ENCODE measurements at places on chromosomes 6 and 20.

DNA sequence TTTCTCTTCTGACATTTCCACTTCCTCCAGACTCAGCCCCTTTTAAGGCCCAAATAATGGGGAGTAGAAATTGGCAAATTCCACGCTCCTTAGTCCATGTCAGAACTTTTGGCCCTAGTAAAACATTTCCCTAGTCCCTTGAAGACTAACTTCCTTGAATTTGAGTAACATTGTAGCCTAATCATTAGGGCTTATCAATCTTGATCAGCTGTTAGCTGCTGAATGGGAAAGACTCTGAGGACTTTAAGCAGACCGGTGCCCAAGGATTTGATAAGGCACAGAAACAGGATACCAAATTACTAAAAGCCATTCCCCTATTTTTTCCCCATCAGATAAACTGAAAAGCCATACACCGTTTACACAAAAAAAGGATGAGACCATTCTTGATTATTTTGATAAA is 37.0 kb upstream of the ECI2 start:
- DNase-seq: no peak

DNA sequence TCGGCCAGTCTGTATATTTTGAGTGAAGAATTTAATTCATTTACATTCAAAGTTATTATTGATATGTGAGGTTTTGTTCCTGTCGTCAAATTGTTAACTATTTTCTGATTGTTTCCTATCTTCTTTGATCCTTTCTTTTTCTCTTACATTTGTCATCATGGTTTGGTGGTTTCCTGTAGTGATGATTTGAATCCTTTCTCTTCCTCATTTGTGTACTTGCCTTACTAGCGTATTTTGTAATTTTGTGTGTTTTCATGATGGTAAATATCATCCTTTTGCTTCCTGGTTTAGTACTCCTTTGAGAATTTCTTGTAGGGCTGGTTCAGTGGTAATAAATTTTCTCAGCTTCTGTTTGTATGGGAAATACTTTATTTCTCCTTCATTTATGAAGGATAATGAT is 151.7 kb upstream of the CEP162 start:
- DNase-seq: no peak

- DNase-seq: no peak
Observed at GRCh38 chr6:133291671-133292070, 50.5 kb downstream of the EYA4 start.

DNA sequence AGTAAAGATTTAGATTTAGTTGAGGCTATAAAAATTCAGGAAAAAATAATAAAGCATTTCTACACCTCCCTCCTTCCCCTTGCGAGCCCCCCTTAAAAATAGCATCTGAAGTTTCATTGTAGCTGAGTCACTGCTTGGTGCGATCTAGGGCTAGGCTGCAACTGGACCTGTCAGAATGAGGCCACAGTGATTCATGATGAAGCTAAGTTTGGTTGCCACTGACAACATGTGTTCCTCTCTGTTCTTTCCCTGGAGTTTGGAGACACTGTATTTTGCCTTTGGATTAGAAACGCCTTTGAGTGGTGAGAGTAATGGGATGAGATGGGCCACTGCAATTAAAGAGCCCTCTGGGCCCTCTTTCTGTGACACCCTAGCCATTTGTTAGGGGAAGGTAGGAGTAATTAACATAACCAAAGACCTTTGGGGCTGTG is 334.1 kb downstream of the NRN1 start:
- DNase-seq: no peak

DNA sequence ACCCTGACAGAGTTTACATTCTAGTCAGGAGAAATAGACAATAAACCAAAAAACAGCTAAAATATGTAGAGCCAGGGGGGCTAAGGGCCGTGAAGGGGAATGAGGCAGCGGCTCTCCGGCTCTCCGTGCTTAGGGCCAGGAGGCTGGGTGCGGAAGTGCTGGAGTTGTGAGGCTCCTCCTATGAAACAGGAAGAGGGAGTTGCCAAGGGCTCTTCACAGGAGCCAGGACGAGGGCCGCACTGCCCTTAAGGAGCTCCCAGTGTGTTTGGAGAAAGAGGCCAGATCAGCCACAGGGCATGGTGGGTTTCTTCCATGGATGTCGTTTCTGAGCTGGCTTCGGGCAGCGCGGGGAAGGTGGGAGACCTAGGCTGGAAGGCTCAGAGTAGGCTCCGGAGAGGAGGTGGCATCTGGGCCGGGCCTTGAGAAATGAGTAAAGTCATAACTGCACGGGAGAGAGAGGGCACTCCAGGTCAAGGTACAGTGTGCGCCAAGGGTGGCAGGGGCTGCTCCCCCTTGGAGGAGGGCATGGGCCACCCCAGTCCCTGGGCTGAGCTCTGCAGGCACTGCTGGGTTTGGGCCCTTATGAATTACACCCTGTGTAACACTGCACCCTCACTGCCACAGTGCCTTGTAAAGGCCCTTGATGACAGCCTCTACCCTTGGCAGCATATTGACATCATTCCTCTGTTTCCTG is 20.8 kb upstream of the MLN start:
- no peak for DNase-seq

DNA sequence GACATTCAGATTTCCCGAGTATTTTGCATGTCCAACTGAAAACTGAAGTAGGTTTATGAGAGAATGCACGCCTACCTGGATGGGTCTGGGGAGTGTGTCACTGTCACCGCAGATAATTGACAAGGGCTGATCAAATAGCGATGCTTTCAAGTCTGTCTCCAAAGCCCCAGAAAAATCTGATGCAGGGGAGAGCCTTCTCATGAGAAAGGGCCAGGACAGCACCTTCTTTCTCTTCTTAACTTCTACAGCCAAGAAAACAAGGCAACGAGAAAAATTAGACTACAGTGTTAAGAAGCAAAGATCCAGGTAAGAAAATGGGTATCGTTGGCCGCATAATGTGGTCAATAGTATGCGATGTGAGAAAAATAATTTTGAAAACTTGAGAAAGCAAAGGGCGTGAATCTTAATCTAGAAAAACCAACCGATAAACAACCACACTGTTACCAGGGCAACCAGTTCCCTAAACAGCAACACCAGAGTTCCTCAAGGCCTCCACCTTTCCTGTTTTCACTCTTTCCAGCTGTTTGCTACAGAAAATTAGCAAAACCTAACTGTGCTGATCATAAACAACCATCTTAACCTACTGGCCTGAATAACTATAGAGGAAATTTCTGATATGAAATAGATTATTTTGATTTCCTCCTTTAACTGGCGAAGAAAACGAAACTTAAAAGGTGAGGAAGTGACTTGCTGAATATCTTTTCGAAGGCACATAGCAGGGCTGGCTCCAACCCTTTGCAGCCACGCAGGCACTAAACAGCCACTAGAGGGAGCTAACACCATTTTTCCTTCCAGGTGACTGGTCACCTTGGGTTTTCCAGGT is 2.6 kb downstream of the TAGAP start:
- peak; percentile 5 for DNase-seq

GRCh38 chr6:80543598-80544222 is 437.2 kb downstream of the BCKDHB start:
- DNase-seq: no peak

DNA sequence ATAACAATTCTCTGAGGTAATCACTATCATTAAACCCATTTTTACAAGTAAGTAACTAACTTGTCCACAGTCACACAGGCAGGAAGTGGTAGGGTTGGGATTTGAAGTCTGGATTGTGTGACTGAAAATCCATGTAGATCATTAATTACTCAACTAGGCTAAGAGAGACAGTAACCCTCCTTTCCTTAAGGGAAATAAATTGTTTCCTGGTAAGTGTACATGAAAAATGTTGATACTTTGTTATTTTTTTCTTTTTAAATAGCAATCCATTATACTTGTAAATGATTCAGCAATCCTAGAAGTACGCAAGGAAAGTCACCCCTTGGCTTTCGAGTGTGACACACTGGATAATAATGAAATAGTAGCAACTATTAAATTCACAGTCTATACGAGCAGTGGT is 11.6 kb downstream of the SPACA1 start:
- no peak for DNase-seq

- DNase-seq: no peak
Observed at GRCh38 chr6:140537211-140537610, 1162.8 kb upstream of the CITED2 start.

- DNase-seq: no peak
Observed at GRCh38 chr20:38969708-38970107, 7.6 kb downstream of the DHX35 start.

- no peak for DNase-seq
Observed at GRCh38 chr20:41769592-41770018, 151.4 kb upstream of the CHD6 start.

GRCh38 chr6:151276112-151276740 is 36.5 kb downstream of the AKAP12 start:
- DNase-seq: no peak

- no peak for DNase-seq
Observed at GRCh38 chr6:155795173-155795796, 339.6 kb upstream of the NOX3 start.

- no peak for DNase-seq
Observed at GRCh38 chr6:127022302-127022701, 96.2 kb upstream of the RSPO3 start.

DNA sequence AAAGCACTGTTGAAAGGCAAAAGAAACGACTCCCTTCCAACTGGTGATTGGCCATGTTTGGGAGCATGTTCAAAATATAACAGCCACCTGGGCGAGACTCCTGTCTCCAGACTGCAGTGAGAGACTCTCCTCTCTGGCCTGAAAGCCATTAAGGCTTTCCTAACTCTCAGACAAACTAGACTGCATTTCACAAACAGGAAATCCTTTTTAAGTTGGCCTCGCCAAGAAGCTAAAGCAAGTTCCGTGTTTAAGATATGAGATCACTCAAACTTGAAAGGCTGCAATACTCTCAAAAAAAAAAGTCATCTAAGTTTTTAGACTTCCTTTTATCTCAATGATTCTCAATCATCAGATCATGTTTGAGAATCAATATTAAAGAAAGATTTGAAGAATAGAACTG is 117.0 kb downstream of the TFAP2A start:
- DNase-seq: no peak

DNA sequence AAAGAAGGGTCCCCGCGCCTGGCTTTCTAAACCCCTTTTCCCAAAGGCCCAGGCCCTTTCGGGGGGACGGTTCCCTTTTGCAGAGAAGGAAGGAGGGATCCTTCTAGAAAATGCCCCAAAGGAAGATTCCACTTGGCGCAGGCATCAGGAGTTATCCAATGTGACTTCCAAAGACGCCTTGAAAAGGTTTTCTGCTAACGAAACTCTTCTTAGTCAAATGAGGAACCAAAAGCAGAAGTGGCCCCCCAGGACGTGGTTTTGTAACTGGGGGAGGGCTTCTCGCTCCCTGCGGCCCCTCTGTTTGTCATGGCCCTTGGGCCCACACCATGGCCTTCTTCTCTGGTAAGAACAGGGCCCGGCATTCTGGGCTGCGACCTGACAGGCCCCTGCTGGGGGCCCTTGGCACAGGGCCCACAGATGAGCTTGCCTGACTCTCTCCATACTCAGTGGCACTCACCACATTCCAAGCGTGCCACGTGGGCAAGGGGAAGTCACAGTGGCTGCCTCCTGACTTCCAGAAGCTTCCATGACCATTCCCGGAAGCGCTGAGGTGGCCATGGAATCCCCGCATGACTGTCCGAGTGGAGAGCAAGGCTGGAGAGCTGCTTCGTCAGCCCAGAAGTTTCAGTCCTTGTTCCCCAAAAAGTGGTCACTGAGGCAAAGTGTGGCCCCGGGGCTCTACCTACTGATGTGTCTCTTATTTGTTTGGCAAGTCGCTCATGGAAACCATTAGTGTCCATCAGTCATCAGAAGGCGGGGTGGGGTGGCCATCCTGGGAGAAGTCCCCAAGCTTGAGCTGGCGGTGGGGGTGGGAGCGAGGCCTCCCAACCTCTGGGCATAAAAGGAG is 834 bp upstream of the CTSZ start:
- no peak for DNase-seq

DNA sequence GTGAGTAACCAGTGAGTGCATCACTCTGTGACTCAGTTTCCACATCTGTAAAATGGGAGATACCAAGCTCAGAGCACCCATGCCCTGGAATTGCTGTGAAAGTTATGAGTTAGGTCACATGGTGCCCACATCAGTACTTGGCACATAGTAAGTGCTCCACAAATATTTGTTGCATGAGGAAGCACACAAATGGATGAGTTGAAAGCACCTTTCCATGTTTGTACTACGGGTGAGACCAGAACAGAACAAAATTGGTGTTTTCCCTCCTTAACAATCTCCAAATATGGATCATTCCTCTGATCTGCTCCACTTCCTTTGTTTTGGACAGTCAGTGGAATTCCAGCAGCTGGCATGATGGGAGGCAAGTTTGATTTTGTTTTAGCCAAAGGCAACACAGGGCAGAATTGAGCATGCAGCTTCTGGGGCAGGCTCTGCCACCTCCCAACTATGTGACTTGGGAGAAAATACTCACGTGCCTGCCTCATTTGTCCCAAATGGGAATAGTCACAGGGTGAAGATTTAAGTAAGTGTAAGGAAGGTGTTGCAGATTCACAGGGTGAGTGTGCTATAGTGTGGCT is 503.7 kb upstream of the SULF2 start:
- no peak for DNase-seq

- no peak for DNase-seq
Observed at GRCh38 chr20:63135411-63135810, 80.5 kb downstream of the YTHDF1 start.

DNA sequence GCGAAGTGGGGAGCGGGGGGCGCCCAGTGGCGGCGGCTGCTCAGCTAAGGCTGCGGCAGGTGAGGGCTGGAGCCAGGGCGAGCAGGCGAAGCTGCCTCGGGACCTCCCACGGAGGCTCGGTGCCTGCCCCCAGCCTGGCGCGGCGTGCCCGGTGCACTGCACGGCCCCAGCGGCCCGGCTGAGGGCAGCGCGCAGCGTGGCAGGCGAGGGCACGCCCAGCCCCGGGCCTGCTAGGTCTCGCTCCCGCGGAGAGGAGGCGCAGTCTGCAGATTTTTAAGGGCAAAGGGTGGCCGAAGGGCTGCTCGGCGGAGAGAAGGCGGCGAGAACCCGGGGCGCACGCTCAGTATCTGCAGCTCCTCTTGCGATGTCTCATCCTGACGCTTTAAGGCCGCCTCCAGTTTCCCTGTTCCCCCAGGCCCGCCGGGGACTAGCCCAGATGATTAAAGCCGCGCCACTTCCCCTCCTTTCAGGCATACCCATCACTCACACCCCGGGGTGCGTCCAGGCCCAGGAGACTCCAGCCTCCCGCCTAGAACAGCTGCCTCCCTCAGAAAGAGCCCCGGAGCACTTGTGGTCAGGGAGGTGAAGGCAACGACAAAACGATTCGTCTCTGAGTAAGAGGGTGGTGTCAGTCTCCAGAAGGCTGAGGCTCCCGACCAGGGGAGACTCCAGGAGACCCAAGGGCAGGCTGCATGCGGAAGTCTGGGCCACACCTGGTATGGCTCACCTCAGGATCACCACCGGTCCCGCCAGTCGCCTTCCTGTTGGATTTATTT is at the start of gene FERMT1:
Gene FERMT1 (minus strand): TSS at position 158 of the 776 bp plus-strand sequence. CDS start 3,476 bp downstream, outside the sequence.
- peak; percentile 68 for DNase-seq

Data from NCI-H1930 (cell line).